ENCODE measurements at places on chromosomes 2 and 18.

- peak; percentile 61 for ATAC-seq
These were observed 96.9 kb downstream of the SPP2 start for GRCh38 chr2:234147335-234147861.

- no peak for ATAC-seq
These were observed 98.3 kb downstream of the MYCN start for GRCh38 chr2:16038621-16039020.

GRCh38 chr2:85445316-85446295 is 27.1 kb downstream of the SH2D6 start:
- ATAC-seq, result no peak

DNA sequence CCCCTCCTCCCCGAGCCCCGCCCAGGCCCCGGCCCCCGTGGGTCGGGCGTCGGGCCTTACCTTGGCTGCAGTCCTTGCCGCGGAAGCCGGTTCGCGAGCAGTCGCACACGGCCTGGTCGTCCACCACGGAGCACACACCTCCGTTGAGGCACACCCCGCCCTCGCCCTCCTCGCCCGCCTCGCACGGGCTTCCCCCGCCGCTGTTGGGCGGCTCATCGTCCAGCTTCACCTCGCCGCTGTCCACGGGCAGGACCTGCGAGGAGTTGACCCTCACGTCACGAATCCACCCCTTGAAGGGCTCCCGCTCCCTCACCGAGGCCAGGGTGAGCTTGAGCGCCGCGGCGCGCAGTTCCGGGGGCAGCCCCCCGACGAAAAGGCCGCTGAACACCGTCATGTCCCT is 4.5 kb downstream of the NRXN1 start:
- no peak for ATAC-seq

- no peak for ATAC-seq
These were observed 318.9 kb upstream of the SYT4 start for GRCh38 chr18:43596105-43596712.

DNA sequence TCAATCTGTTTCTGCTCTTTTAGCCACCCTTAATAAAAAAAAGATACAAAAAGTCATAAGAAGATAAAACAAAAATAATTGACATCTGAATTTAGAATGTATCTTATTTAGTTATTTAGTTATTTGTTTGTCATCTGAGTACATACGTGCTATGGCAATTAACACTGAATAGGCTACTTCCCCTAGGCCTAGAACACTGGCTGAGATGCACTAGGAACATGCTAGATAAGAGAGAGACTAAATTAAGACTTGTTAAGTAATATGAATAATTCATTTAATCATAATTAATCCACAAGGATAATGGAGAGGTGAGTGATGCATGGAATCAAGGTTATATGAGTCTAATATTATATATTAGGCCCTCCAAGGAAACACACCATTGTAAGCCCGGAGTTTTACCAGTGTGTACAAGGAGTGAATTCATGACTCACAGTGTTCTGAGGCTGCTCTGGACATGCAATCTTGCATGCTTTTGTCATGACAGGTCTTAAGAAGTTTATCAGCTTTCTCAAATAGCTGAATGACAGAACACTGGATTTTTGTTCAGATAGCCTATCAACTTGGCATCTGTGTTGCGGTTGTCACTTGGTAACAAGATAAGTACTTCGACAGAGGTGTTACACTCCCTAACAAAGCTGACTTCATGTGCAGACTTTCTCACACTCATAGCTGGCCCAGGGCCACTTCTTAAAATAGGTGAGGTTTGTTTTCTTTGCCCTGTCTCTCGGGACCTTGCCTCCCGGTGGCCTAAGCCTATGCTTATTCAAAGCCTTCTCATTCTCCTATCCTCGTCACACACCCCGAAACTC is 5.0 kb upstream of the SERPINB2 start:
- ATAC-seq, result no peak

- ATAC-seq, result peak; percentile 24
These were observed 595 bp upstream of the HDHD2 start for GRCh38 chr18:47150824-47151366.
